ENCODE measurements at places on chromosomes 7 and 10.

DNA sequence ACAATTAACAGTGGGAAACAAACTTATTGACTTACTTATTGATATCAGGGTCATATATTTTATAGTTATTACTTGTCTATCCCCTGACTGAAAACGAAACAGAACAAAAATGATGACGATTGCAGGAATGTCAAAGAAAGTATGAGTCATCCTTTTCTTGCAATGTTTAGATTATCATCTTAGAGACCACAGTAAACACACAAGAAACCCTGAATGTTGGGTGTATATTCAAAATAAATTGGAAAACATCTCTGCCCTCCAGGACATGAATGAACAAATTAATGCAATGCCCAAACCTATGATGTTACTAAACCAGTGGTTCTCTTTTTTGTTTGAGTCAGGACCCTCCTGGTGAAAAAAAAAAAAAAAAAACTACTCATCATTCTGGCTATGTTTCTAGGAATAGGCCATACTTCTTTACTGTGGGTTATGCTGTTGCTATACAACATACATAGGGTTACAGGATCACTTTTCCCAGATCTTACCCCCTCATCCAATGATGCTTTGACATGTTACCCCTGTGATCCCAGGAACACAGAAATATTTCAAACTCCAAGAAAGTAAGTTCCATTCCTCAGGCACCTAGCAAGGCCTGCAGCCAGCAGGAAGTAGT is 623.4 kb upstream of the IGFBP3 start:
- DNase-seq: no peak

DNA sequence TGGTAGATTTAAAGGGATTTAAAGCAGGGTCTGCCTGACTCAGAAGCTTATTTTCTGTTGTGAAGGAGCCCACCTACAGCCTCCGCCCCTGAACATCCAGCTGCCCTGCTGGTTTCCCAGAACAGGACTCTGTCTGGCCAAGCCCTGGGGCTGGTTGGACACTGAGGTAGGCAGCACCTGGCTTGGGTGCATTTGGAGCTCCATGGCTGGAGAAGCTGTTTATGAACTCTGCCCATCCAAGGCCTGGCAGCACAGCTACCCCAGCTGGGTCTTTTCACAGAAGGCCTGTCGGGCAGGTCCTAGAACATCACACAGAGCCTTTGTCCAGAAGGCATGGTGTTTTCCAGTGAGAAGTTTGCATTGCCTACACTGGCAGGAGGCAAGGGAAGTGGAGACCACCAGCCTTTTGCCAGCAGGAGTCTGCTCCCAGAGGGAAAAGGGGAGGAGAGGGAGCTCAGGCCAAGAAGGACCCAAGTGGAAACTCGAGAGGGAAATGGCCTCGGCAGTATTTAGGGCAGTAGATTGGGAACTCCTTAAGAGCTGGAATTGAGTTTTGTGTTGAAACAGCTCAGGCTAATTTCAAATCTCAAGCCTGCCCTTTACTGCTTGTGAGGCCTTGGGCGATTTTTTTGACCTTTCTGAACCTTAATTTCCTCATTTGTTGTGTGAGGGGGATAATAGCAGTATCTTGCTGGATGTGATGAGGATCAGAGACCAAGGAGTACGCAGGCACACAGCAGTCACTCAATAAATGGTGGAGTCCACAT is 12.3 kb upstream of the PDCD4 start:
- no peak for DNase-seq

DNA sequence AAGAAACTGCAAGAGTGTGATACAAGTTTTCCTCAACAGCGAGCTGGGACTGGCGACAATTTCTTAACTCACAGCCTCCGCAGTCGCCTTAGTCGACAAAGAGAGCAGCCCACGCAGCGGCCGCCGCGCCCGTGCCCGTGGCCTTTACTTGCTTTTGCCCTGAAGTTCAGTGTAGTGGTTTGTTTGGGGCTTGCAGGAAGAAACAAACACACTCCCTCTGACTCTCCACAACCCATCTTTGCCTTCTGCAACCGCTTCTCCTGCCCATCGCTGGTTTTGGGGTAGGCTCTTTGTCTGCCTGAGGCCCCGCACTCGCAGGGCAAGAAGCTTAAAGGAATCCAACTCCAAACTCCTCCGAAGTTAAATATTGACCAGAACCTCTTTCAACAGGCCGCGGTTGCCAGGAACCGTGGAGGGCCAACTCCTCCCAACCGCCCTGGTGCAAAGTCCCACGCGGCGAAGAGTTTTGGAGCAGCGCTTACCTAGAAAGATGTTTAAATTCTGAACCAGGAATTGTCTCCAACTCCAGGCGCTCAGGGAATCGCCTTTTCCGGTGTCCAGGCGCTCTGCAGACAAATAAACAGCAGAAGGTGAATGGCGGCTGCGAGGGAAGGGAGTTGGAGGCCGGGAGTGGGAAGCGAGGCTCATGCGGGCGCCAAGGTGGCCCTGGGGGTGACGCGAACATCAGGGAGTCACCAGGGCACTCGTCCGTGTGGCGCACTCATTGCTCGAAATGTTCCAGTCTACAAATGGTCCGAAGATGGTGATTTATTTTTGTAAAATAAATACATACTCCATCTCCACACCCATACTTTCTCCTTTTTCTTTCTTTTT is 8.3 kb downstream of the HOXA4 start:
- peak; percentile 62 for DNase-seq

DNA sequence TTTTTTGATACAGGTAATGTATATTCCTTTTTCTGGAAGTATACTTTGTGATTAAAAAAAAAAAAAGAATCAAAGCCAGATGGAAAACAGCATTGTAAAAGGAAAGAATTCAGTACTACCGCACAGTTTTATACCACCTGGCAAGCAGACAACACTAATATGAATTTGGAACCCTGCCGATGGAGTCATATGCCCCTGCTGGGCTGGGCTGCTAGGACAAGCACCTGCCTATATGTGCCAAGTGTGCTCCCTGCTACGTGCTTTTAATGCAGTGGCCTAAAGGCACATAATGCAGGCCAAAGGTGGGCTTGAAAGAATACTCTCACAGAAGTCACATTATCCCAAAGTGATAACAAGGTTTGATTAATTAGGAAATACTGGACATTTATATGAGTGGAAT is 29.8 kb upstream of the WAC start:
- no peak for DNase-seq

GRCh38 chr10:38038107-38038931 is 27.8 kb downstream of the ZNF33A start:
- DNase-seq: no peak

DNA sequence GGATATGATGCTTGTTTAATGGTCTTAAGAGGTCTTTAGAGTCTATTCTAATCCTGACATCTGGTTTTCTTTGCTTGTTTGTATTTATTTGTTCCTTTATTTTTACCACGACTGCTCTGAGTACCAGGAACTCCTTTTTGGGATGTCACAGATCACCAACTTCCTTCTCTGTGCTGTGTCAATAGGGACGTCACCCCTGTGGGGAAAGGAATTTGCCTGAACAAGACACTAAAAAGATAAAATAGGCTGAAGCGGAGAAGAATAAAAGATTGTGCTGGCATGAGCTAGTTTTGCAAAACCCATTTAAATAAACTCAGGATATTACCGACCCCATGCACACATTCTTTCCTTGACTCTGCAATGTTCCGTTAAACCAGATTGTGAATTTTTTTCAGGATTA is 27.7 kb downstream of the MGMT start:
- no peak for DNase-seq

DNA sequence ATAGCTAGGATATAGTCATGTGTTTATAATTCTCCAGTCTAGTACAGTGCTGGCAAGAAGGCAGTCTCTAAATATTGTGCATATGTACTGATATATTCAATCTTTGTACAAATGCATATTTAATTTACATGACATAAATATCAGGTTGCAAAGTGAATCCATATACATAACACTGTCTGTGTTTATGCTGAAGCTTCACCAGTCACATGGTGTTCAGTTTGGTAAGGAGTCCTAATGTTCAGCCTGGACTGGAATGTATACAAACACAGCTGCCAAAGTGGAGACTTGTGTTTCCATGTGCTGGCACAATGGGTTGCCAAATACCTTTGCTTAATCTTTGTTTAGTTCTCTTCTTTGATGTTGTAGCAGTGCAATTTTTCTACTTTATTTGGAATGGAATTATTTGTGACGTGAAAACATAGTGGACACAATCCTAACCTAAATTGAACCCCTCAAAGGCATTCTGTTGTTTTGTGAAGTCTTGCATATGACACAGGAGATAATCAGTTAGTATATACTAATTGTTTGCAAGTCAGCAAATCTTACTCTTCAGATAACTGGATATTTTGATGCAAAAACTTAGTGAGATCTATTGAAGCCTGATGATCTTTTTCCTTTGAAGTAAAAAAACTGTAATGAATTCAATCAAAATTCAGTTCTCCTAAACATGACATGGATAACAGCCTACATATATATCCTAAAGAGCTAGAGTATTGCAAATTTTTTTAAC is 17.3 kb upstream of the ARL4A start:
- DNase-seq: no peak

- DNase-seq: no peak
Measured at GRCh38 chr7:111788286-111789047, 226.2 kb upstream of the IMMP2L start.

DNA sequence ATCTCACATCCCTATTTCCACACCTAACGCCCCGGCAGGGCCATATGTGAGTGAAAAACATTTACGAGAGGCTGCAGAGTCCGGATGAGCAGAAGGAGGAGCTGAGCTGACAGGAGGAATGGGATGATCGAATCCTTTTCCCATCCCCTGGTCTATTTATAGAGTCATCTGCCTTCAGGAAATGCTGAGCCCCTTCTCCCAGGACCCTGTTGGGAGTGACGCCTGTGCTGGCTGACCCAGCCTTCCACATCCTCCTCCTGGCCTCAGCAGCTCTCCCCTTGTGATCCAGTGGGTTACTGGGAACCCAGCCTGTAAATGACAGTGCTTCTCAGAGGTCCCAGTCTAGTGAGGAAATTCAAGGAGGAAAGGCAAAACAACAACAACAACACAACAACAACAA is 16.6 kb downstream of the DENND2A start:
- DNase-seq: no peak

GRCh38 chr7:84637568-84638338 is 443.2 kb upstream of the SEMA3A start:
- DNase-seq: no peak

DNA sequence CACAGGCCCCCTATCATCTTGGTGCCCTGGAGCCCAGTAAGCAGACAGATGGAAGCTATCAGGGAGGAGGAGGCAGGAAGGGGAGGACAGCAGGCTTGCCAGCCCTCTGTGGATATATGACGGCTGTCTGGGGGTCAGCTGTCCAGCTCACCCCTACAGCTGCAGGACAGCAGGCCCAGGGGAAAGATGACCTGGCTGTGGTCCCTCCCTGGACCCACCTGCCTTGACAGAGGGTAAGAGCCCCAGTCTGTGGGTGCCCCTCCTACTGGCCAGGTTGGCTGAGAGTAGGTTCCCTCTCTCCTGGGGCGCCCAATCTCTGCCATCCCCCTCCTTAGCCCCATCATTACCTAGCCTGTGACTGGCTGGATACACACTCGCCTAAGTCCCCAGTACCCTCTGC is 62.5 kb downstream of the C10orf143 start:
- peak; percentile 57 for DNase-seq

DNA sequence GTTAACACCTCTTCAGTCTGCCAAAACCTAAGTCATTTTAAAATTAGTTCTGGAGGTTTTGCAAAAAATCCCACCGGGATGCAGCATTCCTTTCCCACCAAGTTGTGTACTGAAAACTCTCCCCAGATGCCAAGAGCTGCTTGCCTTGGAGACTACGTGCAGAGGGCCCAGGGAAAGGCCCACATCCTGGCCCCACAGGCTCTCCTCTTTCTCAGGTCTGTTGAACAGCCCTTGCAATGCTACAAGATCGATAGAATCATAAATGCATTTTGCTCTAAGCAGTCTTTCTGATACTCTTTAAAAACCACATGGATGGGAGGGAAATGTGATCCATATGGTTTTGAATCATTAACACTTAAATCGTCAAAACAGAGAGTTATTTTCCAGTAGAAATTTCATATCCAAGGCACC is 126.7 kb upstream of the ZMIZ1 start:
- no peak for DNase-seq

DNA sequence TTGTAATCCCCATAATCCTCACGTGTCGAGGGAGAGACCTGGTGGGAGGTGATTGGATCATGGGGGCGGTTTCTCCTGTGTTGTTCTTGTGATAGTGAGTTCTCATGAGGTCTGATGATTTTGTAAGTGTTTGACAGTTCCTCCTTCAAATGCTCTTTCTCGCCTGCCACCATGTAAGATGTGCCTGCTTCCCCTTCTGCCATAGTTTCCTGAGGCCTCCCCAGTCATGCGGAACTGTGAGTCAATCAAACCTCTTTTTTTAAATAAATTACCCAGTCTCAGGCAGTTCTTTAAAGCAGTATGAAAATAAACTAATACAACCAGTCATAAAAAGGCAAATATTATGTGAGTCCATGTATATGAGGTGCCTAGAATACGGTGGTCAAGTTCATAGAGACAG is 87.5 kb downstream of the FRMD4A start:
- DNase-seq: no peak

GRCh38 chr7:86091369-86091768 is 552.3 kb upstream of the GRM3 start:
- DNase-seq: no peak

DNA sequence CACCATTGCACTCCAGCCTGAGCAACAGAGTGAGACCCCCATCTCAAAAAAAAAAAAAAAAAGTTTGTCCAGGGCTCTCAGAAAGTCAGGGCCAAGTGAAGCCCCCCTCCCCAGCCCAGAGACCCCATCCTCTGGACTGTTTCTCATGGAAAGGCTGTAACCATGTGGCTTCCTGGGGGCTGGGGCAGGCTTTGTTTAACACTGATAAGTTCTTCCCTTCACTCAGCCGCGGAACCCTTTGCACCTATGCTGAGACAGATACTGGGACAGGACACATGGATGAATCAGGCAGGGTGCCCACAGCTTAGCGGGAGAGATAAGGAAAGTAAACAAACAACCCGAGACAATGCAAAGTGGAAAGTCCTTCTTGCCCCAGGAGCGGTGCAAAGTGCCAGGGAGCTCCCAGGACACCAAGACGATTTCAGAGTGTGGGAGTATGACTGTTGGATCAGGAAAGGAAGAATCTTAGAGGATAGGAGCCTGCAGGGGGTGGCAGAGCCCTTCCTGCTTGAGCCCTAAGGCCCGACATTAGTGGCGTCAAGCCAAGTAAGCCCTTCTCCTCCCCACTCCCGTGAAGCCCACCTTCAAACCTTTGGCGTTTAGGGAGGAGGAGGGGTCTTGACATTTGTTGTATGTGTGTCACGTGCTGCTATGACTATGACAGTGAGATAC is 11.6 kb downstream of the MLXIPL start:
- DNase-seq: no peak

DNA sequence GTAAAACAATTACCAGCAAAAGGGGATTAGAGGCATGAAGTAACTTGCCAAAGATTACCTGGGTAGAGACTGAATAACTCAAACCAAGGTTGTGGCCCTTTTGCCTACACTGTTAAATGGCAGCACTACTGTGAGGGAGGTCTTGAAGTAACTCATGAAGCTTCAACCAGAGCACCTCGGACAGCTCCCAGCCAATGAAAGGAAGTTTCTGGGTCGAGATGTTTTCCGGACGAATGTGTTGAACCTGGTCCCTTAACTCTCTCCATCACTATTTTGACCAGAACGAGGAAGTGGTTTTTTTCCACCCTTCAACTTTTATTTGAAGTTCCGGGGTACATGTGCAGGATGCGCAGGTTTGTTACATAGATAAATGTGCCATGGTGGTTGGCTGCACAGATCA is 133.6 kb upstream of the PRKCQ start:
- DNase-seq: no peak

GRCh38 chr7:36038063-36038721 is 114.9 kb upstream of the EEPD1 start:
- no peak for DNase-seq
